ENCODE measurements at places on chromosomes 7 and 10.

DNA sequence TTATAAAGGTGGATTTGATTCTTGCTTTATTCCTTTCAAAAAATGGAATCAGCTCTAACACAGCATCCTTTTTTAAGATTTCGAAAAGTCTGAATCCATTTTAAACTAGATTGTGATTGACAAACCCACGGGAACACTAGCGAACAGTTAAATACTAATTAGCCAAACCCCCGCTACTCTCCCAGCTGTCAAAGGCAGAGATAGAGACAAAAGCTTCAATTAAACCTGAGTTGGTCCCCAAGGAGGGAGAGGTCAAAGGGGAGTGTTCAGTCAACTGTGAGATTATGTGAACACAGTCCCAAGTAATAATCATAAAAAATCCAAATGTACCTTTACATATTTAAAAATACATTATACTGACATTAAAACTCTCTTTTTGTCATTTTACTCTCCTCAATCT, 65.7 kb upstream of the TBX20 start:
- no peak for DNase-seq

GRCh38 chr10:124675261-124675660, 68.9 kb downstream of the FAM53B start:
- no peak for DNase-seq

- DNase-seq, result no peak
These were observed 93.1 kb upstream of the EFCAB10 start for GRCh38 chr7:105674200-105674920.

DNA sequence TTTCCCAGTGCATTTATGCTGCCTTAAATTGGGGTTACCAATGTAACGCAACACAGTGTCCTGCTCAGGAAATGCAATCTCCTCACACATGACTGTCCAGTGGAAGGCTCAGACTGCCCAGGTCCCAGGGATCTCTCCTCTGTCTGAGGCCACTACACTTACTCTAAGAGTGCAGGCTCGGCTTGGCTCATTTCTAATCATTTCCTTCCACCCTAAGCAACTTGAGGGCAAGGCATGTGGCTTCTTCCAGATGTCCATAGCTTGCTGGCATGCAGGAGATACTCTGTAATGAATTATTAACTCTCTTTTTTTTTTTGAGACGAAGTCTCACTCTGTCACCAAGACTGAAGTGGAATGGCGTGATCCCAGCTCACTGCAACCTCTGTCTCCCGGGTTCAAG, 23.7 kb downstream of the PLAC9 start:
- DNase-seq, result no peak

GRCh38 chr10:11886138-11886474, 63.0 kb downstream of the PROSER2 start:
- DNase-seq, result no peak

- DNase-seq, result no peak
These were observed 95.8 kb upstream of the CACUL1 start for GRCh38 chr10:118850418-118851061.

- DNase-seq, result no peak
These were observed 179.9 kb upstream of the TMEM106B start for GRCh38 chr7:12031186-12031585.

- DNase-seq, result peak; percentile 72
These were observed 52.3 kb upstream of the TMEM229A start for GRCh38 chr7:124085179-124085578.

DNA sequence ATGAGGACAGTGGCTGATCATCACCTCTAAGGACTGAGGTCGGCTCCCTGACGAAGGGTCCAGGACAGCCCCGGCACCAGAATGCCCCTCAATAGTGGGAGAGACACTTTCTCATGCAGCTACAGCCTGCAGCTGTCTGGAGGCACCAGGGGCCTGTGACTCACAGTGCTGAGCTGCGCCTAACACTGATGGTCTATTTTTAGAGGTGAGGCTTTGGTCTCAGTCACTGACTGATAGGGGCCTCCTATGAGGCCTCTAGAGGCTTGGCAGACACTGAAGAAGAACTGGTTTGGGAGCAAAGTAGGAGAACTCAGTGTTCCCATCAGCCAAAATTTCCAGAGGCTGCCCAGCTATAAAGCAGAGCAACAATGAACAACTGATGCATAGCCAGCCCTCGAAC, 130.1 kb downstream of the COBL start:
- no peak for DNase-seq

- no peak for DNase-seq
These were observed 517.3 kb downstream of the PTPRN2 start for GRCh38 chr7:158070222-158070920.

GRCh38 chr10:59872892-59873463, 33.4 kb downstream of the CCDC6 start:
- DNase-seq, result no peak

- DNase-seq, result no peak
These were observed 20.8 kb upstream of the OPTN start for GRCh38 chr10:13078912-13079775.

- DNase-seq, result no peak
These were observed 21.2 kb downstream of the PRXL2A start for GRCh38 chr10:80429521-80429973.

DNA sequence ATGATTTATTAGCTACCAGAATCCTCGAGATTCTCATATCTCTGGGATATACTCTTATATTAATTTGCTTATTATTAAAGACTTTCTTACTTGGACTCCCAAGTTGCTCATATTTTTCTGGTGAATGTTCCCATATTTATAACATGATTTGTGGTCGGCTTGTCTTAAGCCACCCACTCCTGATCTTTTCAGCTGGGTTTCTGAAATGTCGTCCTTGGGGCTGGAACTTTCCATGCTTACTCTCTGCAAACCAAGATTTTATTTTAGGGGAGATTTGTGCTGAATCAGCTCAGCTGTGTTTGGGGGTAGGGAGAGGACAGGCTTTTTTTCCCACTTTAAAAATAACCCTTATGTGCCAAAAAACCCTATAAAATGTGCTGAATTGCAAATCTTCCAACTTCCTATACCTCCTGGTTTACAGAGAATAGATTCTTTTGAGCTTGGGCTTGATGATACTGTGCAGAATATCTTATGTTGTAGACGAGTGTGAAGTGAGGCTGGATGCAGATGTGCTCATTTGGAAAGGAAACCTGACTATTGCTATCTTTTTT, 162.1 kb downstream of the SND1 start:
- DNase-seq, result no peak

- DNase-seq, result no peak
These were observed 16.5 kb downstream of the TFPI2 start for GRCh38 chr7:93873998-93874574.

GRCh38 chr10:118213436-118213835, 128.7 kb downstream of the FAM204A start:
- DNase-seq, result no peak

- no peak for DNase-seq
These were observed 37.0 kb upstream of the TES start for GRCh38 chr7:116173051-116174028.

- DNase-seq, result no peak
These were observed 18.0 kb downstream of the ELMO1 start for GRCh38 chr7:37430640-37431039.

- no peak for DNase-seq
These were observed 196.1 kb upstream of the GALNT17 start for GRCh38 chr7:70935854-70936253.

- no peak for DNase-seq
These were observed 77.1 kb downstream of the SH2D4B start for GRCh38 chr10:80614576-80615416.

- DNase-seq, result no peak
These were observed 8.2 kb downstream of the MTG1 start for GRCh38 chr10:133401981-133402725.

DNA sequence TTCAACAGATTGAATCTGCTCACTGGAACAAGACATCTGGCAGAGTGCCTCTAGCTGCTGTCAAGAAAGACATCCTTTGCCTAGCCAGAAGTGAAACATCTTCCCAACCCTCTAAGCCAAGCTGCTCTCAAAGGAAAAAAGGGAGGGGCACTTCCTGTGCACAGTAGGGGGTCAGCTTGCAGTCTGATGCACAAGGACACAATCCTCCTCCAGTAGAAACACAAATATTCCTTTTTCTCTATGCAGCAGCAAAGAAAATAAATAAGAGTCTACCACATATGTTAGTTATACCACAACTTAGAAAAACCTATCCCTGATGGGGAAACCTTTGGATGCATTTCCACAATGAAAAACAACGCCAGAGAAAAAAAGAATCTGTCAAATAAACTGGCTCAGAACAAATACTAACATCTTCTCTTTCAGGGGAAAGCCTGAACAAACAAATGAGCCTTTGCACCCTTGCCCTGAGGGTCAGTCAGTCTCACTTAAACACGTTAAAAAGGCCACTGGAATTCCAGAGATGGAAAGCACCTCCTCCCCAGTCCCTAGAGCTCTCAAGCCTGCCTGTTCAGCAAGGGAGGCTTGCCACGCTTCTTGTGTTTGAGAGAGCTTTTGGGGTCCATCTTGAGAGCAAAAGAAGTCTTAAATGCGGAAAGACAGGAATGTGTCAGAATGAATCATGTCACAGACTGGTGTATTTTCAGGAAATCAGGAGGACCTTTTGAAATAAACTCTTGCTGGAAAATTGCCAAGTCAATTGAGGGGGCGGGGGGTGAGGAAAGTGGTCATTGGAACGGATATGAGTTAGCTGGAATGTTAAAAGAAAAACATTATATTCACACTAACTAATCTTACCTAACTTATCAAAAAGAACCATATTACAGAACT, 7.5 kb downstream of the LAMB1 start:
- DNase-seq, result no peak

- DNase-seq, result no peak
These were observed 39.2 kb upstream of the MKRN1 start for GRCh38 chr7:140518370-140519006.

Data from hypothalamus (tissue), 51 donors.